ENCODE measurements at places on chromosomes 7 and 10.
A peak's percentile ranks its signal among the peaks of the same experiment; 100 is the strongest.

GRCh38 chr10:113692271-113692670 lies 12.6 kb downstream of the CASP7 start:
- DNase-seq = no peak

DNA sequence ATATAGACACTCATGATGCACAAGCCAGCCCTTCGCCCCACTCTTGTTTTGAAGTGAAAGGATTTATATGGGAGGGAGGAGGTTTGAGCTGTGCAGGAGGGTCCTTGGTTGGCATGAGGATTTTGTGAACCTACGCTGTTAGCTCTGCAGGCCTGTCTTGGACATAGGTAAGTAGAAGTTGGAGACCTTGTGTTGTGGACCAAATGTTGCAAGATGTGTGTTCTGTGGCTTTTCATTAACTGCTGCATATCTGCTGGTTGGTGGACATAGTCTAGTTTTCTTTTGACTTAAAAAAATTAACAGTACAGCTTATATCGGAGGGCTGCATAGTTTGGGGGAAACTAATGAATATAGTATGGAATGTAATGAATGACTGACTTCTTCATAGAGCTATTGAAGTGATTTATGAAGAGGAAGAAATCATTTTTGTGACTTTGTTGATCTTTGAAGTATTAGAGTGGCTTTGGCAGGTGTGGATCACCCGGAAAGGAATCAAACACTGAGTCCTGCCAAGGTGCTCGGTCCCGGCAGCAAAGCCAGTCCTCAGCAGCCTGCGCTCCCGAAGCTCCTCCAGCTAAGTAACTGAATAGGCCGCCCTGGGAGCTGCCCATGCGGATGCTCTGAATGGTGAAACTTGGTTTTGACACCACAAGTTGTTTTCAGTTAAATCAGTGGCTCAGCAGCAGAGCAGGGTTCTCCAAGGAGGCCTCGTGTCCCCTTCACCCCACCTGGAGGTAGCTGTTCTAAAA lies 3.2 kb downstream of the MGMT start:
- no peak for DNase-seq

GRCh38 chr10:944034-944831 lies 12.7 kb upstream of the LARP4B start:
- peak; percentile 3 for DNase-seq

DNA sequence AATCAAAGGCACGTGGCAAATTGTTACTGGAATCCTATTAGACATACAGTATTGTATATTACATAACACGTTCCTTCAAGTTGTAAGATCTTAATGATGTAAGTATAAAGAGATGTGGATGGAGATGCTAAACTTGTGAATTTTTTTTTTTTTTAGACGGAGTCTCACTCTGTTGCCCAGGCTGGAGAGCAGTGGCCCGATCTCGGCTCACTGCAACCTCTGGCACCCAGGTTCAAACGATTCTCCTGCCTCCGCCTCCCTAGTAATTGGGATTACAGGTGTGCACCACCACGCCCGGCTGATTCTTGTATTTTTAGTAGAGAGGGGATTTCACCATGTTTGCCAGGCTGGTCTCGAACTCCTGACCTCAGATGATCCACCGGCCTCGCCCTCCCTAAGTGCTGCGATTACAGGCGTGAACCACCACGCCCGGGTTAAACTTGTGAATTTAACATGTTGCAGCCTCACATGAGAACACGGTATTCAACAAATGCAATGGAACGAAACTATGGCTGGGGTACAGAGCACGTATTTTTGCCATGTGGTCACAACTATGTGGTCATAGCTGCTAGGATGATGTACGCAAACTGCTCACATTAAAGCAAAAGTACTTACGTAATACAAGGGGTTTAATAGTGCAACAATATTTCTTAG lies 818 bp upstream of the SUPV3L1 start:
- DNase-seq = no peak

GRCh38 chr7:47605816-47606575 lies 24.1 kb upstream of the TNS3 start:
- no peak for DNase-seq

- peak; percentile 87 for DNase-seq
These were observed 2.2 kb upstream of the SUN1 start for GRCh38 chr7:830069-830468.

GRCh38 chr7:20708896-20709295 lies 77.8 kb downstream of the SP8 start:
- no peak for DNase-seq

DNA sequence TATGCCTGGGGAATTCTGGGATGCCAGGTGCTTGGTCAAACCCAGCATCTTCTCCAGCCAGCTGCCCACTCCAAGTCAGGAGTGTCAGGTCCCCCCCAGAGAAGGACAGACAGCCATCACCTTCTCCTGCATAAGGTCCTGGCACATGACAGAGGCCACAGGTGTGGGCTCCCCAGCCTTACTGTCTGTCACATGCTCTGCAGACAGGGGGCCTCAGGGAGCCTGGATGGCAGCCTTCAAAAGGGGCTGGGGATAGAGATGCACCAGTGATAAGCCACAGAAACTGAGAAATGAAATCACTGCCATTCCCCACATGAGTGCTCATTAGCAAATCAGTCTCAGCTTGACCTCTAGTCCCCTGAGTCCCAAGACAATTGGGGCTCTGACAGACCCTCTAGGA lies 72.9 kb downstream of the PLXNA4 start:
- DNase-seq = no peak

GRCh38 chr10:100734295-100735086 lies 10.9 kb upstream of the PAX2 start:
- DNase-seq = no peak

DNA sequence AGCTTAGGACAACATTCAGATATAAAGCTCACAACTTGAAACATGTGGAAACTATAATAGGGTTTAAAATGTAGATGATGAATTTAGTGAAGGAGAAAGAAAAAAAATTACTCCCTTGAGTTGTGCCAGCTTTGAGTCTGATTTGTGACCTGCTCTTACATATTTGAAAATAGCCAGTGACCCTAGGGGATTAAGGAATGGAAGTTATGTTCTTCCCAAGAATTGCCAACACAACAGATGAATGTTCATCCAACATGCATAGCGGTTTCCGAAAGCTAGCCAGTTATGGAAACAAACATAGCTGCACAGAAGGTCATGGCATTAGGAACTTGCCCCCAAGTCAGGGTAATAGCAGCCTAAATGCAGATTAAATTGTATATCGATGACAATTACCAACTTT lies 10.8 kb downstream of the TMEM196 start:
- no peak for DNase-seq

DNA sequence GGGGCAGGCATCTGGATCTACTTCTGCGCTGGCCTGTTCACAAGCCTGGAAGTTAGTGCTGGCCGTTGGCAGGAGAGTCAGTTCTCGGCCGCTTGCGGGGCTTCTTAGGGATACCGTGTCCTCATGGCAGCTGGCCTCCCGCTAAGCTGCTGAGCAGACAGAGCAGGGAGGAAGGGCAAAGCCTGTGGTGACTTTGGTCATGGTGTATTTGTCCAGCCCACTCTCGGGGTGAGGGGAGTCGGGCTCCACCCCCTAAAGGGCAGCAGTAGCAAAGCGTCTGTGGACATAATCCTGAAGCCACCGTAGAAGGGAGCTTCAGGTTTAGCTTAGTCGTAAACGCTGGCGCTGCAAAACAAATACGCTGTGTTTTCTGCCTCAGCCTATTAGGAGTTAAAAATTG lies 12.2 kb downstream of the UBE3C start:
- no peak for DNase-seq

- peak; percentile 1 for DNase-seq
These were observed 63.5 kb downstream of the ZNF365 start for GRCh38 chr10:62437696-62438095.

DNA sequence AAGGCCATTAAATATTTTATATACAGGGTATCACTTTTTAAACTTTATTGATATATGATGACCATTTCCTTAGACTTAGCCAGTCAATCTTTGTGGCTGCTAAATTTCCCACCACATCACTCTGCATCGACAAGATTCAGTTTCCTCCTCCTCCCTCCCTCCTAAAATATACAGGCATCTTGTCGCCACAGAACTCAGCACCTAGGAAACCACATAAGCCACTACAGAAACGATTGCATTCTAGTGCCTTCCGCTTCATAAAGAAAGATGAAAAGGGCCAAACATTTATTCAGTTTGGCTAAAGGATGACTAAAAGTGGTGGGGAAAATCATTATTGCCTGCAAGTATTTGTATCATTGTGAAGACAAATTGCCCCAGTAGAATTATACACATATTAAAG lies 30.7 kb downstream of the ERCC6 start:
- no peak for DNase-seq

Data from NCI-H2107 (cell line).